ENCODE measurements at places on chromosomes 6 and 20. TPM values are rescaled to one million over a fixed set of nuclear protein-coding genes. Genes with fewer than 3 reads are reported as not detected.
A peak's percentile ranks its signal among the peaks of the same experiment; 100 is the strongest.

DNA sequence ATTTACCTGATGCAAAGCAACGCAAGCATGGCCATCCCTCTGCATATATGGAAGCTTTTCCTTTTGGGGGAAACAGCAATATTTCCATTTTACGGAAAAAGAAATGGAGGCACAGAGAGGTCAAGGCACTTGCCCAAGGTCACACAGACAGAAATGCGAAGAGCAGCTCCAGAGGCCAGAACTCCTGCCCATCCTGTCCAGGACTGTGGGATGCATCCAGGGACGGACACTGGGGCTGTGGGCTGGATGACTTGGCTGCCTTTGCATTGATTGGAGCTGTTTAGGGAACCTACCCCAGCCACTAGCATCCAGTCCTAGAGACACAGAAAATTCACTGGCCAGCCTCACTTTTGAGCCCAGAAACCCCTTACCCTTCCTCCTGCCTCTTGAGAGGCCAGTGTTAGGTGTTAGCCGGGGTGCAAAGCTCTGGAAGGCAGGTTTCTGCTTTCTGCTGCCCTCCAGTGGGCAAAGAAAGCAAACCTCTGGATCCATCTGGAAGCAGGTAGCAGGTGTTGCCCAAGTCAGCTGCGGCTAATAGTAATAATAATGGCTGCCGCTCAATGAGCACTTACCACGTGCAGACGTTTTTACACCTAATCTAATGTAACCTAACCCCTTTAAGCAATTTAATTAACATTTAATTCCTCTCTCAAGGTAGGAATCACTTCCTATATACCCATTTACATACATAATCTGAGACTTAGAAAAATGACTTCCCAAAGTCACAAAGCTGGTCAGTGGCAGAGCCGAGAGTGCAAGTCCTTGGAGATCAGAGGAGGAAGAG, 31.7 kb upstream of the CCN5 start:
- peak; percentile 61 for DNase-seq

DNA sequence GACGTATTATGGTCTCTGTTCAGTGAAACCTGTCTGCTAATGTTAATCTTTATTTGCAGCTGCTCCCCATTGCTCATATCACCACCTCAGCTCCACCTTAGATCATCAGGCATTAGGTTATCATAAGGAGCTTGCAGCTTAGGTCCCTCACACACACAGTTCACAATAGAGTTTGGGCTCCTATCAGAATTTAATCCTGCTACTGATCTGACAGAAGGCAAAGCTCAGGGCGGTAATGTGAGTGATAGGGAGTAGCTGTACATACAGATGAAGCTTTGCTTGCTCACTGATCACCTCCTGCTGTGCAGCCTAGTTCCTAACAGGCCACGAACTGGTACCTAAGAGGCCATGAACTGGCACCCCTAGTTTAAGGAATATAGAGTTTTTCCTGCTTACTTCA, 989.7 kb downstream of the EYS start:
- no peak for DNase-seq

GRCh38 chr20:51132279-51132678, 109.4 kb upstream of the KCNG1 start:
- DNase-seq, result peak; percentile 35

GRCh38 chr6:142885182-142885867, 59.7 kb downstream of the HIVEP2 start:
- peak; percentile 93 for DNase-seq

- DNase-seq, result no peak
Observed at GRCh38 chr6:132948889-132949288, 134.5 kb downstream of the RPS12 start.

- no peak for DNase-seq
Observed at GRCh38 chr20:20407891-20408805, 40.2 kb downstream of the INSM1 start.

DNA sequence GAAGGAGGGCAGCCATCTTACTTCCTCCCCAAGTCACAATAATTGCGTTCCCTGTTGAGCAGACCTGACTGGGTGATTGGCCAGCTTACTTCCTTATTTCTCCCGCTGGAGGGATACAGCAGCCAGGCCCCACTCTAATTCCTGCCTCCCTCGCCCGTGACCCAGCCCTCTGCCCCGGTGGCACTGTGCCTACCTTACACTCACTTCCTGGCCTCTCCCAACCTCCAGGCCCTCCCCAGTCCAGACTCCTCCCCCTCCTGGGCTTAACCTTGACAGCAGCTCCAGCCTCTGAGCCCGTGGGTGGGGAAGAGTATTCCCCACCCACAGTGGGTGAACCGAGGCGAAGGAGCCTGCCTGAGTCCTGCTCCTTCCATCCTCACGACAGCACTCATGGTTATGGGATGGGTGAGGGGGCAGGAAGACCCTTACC, 3.0 kb downstream of the BAK1 start:
- DNase-seq, result peak; percentile 52

DNA sequence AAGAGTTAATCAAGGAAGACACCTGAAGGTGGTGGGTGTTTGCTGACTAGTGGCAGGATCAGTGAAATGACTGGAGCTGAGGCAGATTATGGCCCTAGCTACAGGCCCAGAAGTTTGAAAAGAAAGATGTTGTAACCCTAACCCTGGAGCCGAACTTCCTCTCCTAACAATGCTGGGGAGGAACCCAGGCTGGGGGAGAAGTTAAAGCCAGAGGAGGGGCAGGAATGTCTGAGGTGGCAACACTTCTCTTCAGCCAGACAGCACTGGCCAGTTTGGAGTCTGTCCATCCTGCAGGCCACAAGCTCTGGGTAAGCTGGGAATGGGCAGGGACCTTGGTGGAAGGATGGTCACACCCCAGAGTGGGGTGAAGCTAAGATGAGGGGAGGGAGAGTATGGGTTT, at the start of gene LST1:
TSS of gene LST1 (plus strand) at position 270 of the 400 bp plus-strand sequence. CDS start 1,023 bp downstream, outside the sequence.
- DNase-seq, result no peak

DNA sequence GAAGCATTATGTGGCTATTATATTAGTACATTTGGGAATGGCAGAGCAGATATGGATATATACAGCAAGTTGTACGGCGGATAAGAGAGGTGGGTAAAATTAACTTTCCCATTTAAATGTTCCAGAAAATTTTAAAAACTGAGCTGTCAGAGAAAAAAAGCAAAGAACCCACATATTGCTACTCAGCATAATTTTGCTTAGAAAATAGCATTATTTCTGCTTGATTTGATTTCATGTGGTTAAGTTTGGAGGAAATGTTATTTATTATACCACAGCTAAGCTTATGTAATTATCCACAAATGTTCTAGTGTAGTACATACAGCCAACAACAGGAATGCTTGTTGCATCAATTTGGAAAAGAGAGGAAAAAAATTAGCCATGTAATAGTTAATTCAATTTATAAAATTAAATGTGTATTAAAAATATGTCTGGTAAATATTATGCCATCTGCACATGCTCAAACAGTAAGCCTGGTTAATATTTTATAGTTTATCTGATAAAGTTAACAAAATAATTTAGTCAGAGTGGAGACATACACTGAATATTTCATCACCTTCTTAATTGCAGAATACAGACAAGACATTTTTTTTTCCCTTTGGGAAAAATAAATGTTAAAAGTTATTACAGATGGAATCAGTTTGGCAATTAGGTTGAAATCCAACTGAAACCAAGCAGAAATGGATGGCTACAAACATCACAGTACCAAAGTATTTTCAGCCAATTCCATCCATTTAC, 172.1 kb upstream of the ID4 start:
- no peak for DNase-seq

- DNase-seq, result peak; percentile 90
Observed at GRCh38 chr20:1313236-1313964, 15.5 kb downstream of the SDCBP2 start.

DNA sequence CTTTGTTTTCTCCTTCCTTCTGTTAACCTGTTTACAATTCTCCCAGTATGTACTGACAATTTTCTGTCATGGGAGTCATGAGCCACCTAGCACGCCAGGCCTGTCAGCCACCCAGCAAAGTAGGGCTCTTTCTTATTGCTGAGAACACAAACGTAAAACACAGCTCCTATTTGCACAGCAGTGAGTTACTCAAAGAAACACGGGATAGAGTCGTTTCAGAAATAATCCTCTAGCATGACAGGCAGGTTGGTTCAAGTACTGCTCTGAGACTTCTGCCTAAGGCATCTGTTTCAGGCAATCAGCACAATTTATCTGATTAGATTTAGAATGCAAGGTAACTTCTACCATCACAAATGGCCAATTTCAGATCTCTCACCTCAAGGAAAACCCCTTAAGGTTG, 88.8 kb downstream of the CD24 start:
- DNase-seq, result no peak

- DNase-seq, result peak; percentile 71
Observed at GRCh38 chr6:108492131-108492766, 68.5 kb upstream of the FOXO3 start.

- peak; percentile 91 for DNase-seq
Observed at GRCh38 chr6:13522656-13523055, 35.3 kb upstream of the GFOD1 start.

DNA sequence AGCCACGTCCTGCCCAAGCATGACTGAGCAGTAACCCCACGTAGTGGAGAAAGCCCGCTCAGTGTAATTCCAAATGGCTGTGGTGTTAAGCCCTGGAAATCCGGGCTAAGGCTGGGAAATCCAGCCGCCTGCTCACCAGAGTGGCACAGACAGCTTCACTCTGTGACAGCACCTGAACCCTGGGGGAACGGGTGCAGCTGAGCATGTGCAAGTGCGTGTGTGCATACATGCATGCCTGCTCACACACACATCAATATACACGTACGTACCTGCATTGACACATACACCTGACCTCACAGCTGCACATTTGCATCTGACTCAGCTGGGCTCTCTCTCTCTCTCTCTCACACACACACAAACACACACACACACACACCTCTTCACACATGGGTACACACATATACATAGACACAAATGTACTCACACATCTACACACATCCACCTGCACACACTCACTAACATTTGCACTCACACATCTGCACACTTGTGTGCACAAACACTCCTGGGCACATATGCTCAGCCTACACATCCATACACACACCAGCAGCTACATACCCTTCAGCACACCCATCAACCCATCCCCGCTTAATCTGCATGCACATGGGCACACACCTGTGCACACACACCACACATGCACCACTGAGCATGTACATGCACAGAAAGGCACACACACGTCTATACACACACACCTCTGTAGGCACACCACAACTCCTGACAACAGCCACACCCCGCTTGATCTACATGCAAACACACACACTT, 114.1 kb downstream of the GRM4 start:
- DNase-seq, result no peak

GRCh38 chr6:169787797-169788196, 36.4 kb downstream of the ERMARD start:
- DNase-seq, result no peak

- no peak for DNase-seq
Observed at GRCh38 chr6:77715588-77715987, 62.7 kb downstream of the MEI4 start.

- DNase-seq, result no peak
Observed at GRCh38 chr6:168735268-168735949, 294.4 kb downstream of the SMOC2 start.

DNA sequence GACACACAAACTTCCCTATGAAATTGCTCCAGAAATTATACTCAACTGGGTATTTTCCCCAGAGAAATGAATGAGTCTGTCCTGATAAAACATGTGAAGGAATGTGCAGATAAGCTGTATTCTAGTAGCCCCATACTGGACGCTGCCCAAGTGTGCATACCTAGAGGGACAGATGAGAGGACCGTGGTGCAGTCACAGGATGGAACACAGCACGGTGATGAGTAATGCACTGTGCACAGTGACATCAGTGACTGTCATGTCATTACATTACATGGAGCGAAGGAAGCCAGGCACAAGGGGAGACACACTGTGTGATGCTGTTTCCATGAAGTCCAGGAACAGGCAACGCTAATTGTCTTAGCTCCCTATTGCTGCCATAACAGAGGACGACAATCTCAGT, 155.5 kb downstream of the CDH4 start:
- no peak for DNase-seq

DNA sequence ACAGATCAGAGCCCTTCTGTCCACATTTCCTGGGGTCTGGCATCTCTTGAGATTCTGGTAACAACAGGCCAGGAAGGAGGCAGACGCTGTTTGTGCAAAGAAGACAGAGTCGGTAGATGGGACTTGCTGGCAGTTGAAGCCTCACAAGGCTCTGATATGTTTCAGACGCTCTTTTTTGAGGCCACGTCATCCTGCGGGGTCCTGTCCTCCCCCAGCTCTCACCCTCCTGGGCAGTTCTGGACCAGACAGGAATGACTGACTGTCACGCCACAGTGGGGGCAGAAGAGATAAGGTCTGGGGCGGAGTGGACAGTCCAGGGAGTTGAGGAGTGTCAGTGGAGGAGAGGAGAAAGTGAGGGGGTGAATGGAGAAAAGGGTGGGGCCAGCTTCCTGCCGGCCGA, 87.1 kb upstream of the SULF2 start:
- DNase-seq, result no peak

GRCh38 chr6:81362246-81362645, 390.2 kb downstream of the TENT5A start:
- no peak for DNase-seq

DNA sequence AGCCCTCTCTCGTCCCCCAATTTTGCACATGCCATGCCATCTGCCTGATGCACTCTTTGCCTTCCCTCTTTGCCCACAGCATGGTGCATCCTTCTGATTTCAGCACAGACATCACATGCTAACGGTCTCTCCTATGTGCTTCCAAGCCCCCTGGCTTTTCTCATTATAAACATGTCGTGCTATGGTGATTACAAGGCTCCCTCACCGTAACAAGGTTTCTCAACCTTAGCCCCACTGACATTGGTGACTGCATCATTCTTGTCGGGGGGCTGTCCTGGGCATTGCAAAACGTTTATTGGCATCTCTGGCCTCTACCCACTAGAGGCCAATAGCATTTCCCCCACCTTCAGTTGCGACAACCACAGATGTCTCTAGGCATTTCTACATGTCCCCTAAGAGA, 187.2 kb downstream of the TFAP2C start:
- DNase-seq, result no peak

DNA sequence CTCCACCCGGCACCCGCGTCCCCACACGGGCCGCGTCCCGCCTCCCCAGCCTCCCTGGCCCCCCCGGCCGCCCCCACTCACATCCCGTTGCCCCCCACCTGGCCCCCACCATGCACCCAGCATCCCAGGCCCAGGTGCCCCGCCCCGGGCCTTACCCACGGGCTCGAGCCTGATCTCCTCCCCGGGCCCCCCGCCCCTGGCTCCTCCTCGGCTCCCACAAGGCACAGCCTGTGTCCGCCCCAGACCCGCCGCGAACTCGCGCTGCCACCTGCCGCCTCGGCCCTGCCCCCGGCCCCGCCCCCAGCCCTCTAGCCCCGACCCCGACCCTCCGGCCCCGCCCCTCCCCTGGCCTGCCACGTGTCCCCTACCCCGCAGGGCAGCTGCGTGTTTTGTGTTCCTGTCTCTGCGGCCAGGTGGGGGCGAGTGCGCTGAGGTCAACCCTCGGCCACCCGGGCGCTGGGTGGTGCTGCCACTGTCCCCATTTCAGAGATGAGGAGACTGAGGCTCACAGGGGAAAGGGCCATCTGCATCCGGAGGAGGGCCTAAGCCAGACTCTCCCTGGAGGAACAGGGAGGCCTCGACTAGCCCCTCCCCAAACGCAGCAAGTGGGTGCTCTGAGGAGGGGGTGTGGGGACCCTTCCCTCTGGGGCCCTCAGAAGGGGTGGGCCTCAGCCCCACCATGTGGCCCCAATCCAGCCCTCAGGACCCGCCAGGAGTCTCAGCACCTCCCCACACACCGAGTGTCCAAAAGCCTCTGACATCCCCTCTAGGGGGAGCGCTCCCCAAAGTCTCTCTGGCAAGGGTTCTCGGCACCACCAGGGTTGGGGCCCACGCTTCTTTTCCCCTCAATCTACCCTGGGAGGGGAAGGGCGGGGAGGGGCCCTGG, 99.8 kb downstream of the TAF4 start:
- DNase-seq, result no peak

The FAXC gene
- total RNA-seq, result 1.3 TPM

The DEFB125 gene
- total RNA-seq, result not detected

The SLC24A3 gene
- total RNA-seq, result under 0.01 TPM

The TBXT gene
- not detected for total RNA-seq

The RIMS1 gene
- 51.8 TPM for total RNA-seq

The C20orf96 gene
- total RNA-seq, result 2.4 TPM
